ENCODE measurements at places on chromosomes 5 and 9. TPM values are rescaled to one million over a fixed set of nuclear protein-coding genes. Genes with fewer than 3 reads are reported as not detected.

GABRA6 gene
- not detected for polyA plus RNA-seq

DNA sequence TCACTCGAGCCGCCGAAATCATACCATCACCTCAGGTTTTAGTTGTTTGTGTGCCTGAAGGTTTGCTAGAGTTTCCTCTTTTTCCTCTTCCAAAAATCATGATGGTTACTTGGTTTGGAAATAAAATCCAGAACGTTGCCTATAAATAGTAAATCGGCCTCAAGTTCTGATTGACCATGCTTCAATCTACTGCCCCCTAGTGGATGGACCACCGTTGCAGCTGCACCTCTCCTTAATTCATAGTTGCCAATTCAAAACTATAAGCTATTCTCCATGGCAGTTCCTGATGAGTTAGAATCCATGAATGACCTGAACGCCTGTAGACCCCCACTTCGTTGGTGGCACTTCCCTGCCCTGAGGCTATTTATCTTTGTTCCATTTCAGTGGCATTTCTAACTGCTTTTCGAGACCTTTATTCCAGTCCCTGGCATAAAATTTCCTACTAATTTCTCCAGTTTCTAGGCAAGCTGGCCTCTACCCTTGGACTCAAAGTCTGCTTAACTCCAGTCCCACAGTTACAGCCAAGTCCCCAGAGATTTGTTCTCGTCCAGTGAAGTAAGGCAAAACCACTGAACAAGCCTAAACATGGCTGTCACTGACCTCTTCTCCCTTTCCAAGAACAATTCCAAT lies 422.6 kb downstream of the EFNA5 start:
- DNase-seq, result no peak

RNF208 gene
- 0.39 TPM for polyA plus RNA-seq

GRCh38 chr5:138305797-138306196 lies 25.8 kb downstream of the CDC25C start:
- DNase-seq, result no peak

DNA sequence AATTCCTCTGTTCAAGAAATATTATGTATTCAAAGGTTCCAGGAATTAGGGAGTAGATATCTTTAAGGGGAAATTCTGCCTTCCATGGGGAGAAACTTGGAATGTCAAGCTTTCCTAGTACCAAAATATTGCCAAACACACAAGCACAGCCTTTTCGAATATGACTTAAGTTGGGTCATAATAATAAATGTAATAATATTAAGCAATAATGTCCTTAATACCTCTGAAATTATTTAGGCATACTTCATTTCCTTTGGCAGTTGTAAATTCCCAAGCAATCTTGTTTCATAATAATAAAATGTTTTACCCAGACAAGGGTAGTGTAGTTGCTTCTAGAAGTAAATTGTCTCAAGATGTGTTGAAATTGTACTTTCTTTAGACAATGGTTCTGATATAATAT lies 630.3 kb upstream of the CDH18 start:
- DNase-seq, result no peak

HMHB1 gene
- not detected for polyA plus RNA-seq

INSL4 gene
- not detected for polyA plus RNA-seq

DNA sequence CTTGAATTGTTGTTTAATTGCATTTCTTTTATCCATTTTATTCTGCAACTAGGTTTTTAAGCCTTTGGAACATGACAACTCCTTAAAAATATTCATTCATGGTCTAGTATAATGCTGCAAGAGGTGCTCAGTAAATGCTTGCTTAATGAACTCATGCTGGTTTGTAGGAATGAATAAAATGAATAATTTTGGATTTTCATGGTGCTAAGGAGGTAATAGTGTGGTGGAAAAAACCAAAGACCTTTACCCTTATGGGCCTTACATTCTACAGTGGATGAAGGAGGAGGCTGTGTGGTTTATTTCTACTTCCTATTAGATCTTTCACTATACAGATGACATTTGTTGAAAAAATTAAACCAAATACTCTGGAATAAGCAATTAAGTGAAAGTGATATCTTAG lies 43.4 kb downstream of the LRRTM2 start:
- peak; percentile 23 for DNase-seq

EDIL3 gene
- polyA plus RNA-seq, result 13.8 TPM

CDHR2 gene
- not detected for polyA plus RNA-seq

BAAT gene
- polyA plus RNA-seq, result not detected
